ENCODE measurements at places on chromosomes 3 and 15.
A peak's percentile ranks its signal among the peaks of the same experiment; 100 is the strongest.

GRCh38 chr15:55799291-55800212, 56.6 kb upstream of the PRTG start:
- DNase-seq: peak; percentile 71

DNA sequence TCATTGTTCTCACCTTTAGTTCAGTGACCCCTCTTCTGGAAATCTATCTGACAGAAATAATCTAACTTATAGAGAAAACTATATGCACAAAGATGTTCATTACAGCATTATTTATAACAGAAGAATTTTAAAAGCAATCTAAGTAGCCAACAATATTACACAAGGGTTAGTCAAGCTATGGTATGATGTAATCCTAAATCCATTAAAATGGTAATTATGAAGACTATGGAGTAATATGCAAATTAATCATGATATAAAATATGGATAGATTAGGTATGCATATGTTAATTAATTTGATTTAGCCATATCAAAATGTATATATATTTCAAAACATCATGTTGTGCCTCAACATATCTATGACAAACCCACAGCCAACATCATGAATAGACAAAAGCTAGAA, 17.7 kb upstream of the HERC1 start:
- no peak for DNase-seq

DNA sequence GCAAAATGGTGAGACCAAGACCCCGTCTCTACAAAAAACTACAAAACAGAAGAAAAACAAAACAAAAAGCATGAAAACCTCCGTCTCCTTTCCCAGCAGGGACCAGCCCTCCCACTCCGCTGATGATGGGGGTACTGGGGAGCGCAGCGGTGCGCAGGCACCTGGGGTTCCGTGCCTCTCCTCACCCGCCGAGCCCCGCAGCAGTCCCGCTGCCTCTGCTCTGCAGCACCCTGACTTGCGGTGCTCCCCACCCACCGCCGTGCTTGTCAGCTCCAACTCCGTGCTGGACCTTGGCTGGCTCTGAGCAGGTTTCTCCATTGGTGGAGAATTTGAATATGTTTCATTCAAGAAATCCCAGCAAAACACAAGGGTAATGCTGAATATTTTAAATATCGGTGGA, 46.7 kb upstream of the ATP10A start:
- no peak for DNase-seq

DNA sequence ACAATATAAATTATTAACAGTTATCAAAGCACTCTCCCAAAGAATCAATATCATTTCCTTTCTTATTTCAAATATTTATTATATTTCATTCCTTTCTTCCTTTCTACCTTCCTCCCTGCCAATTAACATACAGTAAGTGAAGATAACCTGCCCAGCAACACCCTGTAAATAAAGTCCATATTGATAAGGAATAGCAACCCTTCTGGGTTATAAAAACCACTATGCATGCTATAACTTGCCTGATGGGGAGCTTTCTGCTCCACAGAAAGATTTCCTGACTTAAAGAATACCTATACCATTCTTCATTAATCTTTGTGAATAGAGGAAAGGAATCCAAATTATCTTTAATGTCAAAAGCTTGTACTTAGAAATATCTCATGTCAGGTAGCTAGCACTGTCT, 166.5 kb downstream of the ISL2 start:
- DNase-seq: no peak

DNA sequence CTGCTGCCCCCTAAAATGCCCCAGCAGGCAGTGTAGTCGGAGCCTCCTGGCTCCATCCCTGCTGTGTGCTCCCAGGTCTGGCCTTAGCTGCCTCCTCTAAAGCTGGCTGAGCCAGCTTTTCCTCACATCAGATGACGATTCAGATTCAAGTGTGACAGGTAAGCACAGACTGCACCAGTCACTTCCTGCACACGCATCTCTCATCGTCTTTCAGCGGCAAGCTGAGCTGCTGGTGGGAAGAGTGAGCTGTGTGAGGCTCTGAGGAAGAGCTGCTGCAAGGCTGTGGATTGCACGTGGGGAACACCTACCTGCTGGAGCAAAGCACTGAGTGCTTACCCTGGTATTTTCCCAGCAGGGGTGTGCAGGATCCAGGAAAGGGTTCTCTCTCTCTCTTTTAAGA, 88.4 kb upstream of the RPL32 start:
- no peak for DNase-seq

- DNase-seq: no peak
These were observed 16.7 kb downstream of the ZDHHC19 start for GRCh38 chr3:196194542-196194915.

DNA sequence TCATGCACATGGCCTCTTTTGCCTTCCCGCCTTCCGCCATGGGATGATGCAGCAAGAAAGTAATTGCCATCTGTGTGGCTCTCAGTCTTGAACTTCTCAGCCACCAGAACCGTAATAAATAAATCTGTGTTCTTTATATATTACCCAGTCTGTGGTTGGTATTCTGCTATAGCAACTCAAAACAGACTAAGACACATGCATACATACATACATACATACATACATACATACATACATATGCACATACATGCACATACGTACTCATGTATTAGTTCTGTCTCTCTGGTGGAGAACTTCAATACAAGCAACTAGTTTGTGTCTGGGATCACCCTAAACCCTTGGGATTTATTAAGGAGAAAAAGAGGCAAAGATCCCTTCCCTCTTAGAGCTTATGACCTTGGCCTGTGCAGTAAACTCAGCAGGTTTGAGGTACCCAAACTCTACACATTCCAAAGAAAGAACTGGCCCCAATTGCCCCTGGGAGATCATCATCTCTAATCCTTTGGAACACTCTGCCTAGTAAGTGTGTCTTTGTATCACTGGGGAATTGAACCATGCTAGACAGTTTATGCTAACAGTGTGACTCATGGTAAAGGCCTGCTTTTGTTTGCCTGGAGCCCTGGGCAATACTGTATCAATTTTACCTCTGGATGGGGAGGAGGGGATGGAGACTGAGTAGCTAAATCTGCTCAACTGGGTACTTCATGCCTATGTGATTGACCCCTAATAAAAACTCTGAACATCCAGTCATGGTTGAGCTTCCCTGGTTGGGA, 115.6 kb upstream of the LMCD1 start:
- DNase-seq: peak; percentile 22

- DNase-seq: peak; percentile 68
These were observed 126.4 kb downstream of the IMPG2 start for GRCh38 chr3:101193957-101194356.

GRCh38 chr15:74311734-74312444, 55.6 kb downstream of the CYP11A1 start:
- DNase-seq: peak; percentile 45

DNA sequence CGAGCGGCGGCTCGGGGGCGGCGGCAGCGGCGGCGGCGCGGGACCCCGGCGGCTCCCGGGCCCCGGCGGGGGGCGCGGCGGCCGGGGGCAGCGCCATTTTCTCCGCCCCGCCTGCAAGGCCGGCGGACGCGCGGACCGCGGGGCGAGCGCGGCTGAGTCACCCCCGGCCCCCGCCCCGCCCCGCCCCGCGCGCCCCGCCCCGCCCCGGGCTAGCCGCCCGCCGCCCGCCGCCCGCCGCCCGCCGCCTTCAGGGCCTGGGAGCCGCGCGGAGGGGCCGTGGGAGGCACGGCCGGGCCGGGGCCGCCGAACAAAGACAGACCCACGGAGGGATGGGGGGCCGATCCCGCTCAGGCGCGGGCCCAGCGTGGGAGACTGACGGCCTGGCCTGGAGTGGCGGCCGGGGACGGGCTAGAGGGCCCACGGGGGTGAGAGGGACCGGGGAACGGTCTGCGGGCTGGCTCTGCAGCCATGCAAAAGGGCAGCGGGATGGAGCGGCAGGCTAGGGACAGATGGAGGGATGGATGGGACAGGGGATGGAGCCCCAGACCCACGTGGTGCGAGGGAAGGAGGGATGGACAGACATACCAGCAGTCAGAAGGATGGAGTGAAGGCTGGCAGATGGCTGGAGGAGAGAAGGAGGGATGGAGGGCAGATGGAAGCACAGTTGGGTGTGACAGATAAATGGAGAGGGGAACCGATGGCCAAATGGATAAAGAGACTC, at the start of gene EIF4E3:
Gene EIF4E3 (minus strand): TSS at position 132 of the 721 bp plus-strand sequence. CDS start 35 bp downstream, at position 97.
- no peak for DNase-seq

GRCh38 chr15:97955529-97955928, 5.0 kb upstream of the ARRDC4 start:
- DNase-seq: no peak

GRCh38 chr3:59938828-59939227, 889.0 kb upstream of the CFAP20DC start:
- DNase-seq: no peak

DNA sequence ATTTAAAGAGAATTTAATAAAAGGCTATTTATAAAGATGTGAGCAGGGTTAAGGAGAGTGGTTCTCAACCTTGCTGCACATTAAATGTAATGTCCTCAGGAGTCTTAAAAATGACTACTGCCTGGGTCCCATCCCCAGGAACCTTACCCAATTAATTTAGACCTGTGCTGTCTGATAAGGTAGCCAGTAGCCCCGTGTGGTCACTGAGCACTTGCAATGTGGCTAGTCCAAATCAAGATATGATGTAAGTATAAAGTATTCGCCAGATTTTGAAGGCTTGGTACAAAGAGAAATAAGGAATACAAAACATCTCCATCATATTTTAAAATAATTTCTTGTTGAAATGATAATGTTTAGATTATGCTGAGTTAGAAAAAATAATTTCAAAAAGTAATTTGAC, 343.3 kb upstream of the PPP2R3A start:
- DNase-seq: no peak
